NCI-H345 (cell line): ENCODE measurements at places on chromosomes 6 and 20.

- no peak for DNase-seq
These were observed 7.6 kb upstream of the UST start for GRCh38 chr6:148738946-148739821.

DNA sequence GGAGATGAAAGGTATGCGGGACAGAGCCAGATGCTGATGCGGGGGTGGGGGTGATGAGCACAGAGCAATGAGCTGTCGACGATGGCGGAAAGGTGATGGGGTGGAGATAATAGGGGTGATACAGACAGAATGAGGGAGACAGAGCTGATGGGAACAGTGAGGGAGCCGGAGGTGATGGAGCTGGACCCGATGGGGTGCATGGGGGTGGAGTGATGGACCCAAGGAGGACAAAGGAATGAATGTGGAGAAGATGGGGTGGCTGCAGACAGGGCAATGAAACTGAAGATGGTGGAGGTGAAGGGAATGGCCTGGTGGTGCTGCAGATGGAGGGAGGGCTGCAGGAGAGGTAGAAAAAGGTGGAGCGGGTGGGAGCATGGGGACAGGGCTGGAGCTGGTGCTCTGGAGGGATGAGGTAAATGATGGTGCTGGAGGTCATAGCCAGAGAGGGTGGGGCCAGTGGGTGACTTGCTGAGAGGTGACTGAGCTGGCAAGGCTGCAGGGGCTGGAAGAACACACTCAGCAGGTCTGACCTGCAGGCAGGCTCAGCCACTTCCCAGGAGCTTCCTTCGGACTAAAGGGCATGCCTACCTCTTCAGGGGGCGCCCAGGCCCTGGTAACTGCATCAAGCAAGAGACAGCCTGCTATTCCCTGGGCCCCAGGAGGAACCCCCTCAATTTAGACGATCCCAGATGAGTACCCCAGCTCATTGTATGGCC is 6.0 kb upstream of the FOXS1 start:
- no peak for DNase-seq

DNA sequence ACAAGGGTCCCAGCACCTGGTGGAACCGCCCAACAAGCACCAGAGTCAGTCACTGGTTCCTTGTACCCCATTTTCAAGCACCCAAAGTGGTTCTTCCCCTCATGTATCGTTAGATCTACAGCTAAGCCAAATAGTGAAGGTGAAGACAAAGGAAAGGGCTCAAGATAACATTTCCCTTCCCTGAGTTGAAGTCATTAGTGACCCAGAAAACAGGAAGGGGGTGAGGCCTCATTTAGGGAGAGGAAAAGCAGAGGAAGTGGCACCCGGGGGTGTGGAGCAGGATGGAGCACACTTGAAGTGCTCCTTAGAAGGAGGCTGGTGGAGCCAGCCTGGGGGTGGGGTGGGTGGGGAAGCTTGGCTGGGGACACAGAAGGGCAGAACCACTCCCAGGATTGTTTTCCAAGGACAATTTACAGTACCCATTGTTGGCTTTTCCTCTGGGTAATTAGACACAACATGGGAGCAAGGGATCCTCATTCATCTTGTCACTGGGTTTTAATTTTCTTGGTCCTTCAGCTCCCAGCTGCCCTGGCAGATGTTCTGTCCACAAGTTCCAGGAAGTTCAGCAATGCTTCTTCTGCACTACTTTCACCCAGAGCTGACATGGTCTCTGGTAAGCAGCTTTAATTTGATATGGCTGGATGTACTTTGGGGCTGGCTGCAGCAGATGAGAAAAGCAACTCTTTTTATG is 73.3 kb upstream of the CD93 start:
- no peak for DNase-seq

DNA sequence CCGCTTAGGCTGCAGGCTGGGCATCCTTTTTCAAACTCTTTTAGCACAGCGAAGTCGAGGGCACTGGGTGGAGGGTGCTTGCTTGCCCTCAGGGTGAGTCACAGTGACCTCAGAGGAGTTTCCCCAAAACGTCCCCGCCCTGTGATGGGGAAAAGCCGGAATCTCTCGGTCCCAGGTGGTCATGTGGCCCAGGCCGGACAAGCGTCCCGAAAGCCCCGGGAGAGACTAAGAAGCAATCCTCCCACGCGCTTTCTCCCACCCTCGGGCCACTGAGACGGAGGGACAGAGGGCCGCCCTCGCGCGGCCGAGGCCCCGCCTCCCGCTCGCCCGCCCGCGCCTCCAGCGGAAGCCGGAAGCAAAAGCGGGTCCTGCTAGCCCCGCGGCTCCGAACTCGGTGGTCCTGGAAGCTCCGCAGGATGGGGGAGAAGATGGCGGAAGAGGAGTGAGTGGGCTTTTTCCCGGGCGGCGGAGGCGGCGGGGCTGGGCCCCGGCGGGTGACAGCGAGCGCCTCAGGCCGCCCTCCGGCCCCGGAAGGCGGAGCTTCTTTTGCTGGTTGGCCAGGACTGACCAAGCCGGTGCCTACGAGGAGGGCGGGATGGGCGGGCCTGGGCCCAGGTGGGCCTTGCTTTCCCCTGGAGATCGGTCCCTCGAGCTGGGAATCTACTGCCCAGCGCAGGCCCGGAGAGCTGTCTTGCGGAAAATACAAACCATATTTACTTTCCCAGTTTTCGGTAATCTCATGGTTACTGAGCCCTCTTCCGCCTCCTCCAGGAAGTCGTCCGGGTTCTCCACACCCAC is at the start of gene SLC9A8:
TSS of gene SLC9A8 (plus strand) at position 322 of the 798 bp plus-strand sequence. CDS start at position 417, 95 bp downstream.
- DNase-seq = peak; percentile 91

- no peak for DNase-seq
These were observed 50.5 kb upstream of the IBTK start for GRCh38 chr6:82298012-82298411.

- peak; percentile 21 for DNase-seq
These were observed 766 bp downstream of the SLC16A10 start for GRCh38 chr6:111087871-111088667.

- DNase-seq = peak; percentile 71
These were observed 466 bp upstream of the PSMB1 start for GRCh38 chr6:170553534-170554012.

DNA sequence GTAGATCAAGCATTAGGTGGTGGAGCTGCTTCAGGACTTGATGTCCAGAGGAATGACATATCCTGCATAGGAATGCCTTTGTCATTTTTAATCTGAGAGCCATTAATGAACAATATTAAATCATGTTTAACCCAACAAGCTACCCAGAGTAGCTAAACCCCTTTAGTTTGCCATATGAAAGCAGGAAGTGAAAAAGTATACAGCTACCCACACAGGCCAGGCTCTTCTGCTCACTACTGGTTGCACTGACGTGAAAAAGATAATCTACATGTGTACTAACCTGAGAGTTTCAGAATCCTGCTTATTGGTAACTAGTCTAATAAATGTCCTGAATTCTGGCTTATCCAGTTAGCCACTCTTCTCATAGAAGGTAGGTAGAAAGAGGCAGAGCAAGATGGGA is 19.9 kb downstream of the GLYATL3 start:
- DNase-seq = no peak

- DNase-seq = no peak
These were observed 544 bp upstream of the HLA-C start for GRCh38 chr6:31272436-31272835.

DNA sequence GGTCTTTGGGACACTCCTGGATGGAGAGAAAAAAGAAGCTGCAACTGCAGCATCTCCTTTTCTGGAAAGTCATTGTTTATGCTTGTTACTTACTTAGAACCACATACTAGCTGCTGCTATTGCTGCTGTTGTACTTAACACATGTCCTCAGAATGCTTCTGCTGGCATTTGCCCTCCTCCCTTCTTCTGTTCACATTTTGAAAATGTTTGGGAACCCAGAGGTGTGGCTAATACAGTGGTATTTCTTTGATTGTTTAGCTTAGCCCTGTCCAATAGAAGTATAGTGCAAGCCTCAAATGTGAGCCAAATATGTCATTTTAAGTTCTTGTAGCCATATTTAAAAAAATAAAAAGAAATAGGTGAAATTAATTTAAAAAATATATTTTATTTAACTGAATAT is 8.4 kb downstream of the DTD1 start:
- DNase-seq = no peak

- no peak for DNase-seq
These were observed 214.0 kb downstream of the ZFAND3 start for GRCh38 chr6:38033442-38033982.

GRCh38 chr6:15089569-15090144 is 156.2 kb upstream of the JARID2 start:
- DNase-seq = no peak

DNA sequence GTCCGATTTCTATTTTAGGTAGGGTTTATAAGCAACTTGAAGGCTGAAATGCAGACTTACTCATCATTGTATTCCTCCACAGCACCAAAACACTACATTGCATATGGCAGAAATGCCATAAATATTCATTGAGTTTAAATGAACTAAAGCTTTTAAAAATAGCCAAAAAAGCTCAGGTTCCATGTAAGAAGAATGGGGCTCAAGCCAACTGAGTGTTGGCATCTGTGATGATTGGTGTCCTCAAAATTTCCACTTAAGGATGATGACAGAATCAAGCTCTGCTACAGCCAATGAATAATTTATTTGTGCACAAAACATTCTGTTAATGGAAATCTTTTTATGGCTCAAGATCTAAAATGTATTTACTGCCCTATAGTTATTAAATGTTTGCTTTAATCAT is 115.4 kb downstream of the HIVEP2 start:
- DNase-seq = no peak

GRCh38 chr6:56540232-56541029 is 102.3 kb downstream of the DST start:
- no peak for DNase-seq

DNA sequence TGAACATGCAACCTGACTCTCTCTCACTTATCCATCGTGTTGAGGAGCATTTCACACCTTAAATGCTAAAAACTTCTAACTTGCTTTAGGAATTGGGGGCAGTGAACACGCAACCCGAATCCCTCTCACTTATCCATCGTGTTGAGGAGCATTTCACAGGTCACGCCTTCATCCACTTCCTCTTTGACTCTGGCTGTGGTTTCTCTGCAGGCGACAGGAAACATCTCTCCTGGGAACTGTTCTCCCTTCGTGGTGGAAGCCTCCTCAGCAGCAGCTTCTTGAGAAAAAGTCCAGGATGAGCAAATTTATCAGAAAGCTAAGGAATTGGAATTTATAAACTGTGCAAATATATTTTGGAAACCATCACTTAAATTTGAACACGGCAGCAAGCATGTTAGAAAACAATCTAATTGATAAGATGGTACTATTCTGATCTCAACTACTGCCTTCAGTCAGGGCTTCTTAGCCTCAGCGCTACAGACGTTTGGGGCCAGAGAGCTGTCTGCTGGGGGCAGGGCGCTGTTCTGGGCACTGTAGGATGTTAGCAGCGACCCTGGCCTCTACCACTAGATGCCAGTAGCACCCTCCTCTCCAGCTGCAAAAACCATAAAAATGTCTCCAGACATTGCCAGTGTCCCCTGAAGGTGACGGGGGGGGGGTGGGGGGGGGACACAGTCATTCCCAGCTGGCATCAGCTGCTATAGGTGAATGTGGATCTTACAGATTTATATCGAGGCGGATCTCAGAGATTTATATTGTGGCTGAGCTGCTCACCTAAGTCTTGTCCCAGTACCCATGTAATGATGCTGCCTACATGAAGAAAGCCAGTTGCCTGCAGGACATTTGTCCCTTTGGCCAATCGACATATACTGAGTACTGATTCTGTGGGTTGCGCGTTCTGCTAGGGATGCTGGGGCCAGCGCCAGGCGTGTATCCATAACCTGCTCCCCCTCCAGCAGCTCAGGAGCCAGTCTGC is 26.2 kb downstream of the CTCFL start:
- DNase-seq = peak; percentile 54

DNA sequence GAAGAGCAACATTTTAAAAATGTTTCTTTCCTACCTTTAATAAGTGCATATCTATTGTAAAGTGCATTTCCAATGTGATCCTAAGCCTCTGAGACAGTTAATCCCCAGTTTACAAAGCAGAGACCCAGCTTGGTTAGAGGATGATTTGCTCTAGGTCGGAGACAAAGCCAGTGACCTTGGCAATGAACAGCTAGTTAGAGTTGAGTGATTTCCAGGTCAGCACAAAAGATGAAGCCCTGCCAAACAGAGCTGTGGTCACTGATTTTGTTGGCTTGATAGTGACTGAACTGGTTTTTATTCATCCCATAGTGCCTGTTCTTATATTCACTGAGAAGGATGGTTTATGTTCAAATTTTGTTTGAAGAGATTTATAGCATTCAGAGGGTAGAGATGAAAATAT is 56.6 kb upstream of the CD83 start:
- no peak for DNase-seq

- no peak for DNase-seq
These were observed 39.7 kb downstream of the TAF4 start for GRCh38 chr20:62025832-62026563.

DNA sequence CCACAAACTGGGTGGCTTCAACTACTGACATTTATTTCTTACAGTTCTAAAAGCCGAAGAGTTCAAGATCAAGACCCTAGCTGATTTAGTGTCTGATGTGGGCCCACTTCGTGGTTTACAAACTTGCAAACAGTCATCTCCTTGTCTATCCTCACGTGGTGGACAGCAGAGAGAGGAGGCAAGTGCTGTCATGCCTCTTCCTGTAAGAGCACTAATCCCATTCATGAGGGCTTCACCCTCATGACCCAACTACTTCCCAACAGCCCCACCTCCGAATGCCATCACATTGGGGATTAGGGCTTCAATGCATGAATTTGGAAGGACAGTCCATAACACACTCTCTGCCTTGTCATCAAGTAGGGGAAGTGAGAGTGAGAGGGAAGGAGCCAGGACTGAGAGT is 15.6 kb upstream of the ISM1 start:
- no peak for DNase-seq
